Fibroblast of upper back skin (primary cell): ENCODE measurements at places on chromosomes 4 and X.

DNA sequence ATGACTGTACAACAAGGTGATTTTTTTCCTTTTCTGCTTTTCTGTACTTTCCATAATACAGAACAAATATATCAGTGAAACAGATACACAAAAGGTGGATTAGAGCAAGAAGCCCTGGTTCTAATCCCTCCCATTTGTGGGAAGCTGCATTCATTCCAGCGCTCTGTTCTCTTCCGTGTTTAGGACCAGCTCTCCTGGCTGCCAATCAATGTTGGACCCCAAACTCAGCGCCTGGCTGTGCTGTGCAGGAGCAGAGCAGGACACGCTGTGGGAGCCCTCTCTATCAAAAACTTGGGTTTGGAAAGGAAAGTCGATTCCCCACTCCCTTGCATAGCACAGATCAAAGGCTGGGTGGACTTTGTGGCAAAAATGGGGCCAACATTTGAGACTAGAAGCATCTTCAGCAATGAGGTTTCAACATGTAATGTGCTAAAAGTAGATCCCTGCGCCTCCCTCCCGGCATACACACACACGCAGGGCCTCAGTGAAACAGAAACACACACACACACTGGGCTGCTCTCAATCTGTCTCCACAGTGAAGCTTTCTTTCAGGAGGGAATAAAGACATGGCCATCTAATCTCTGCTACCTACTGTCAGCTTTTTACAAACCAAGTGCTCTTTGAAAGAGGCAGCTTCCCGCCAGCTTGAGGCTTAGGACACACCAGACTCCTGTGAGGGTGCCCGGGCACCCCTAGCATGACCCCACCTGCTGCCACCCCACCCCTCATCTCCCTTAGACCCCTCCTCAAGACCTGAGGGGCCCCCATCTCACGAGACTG is 12.2 kb downstream of the WDR1 start:
- DNase-seq, result peak; percentile 34

- no peak for DNase-seq
These were observed 24.0 kb downstream of the TAB3 start for GRCh38 chrX:30865015-30865414.

DNA sequence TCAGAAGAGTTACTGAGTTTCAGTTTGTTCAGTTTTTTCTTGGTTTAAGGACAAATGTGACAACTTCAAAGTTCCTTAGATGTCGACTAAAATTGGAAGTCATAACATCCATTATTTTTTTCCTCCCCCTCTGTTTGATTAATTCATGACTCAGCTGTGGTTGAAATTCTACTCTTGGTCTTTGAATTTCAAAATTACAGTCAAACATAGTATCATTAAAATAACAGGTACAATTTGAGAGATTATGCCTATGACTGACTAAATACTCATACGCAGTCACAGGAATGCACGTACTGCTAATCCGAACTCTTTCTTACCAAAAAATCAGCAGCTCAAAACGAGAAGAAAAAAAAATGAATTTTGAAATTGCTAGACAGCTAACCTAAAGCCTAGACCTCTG is 1434.8 kb downstream of the RAPGEF2 start:
- no peak for DNase-seq

DNA sequence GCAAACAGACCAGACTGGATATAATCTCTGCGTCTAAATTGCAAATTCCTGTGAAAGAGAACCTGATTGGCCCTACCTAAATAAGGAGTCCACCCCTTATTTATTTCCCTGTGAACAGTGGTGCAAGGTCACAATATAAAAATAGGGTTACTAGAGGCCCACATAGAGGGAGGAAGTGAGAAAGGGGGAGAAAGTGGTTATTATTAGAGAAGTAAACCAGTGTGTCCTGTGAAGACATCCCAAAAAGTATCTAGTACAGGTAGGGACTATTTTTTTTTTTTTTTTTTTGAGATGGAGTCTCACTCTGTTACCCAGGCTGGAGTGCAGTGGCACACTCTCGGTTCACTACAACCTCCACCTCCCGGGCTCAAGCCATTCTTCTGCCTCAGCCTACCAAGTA is 15.0 kb upstream of the FRYL start:
- no peak for DNase-seq

- DNase-seq, result no peak
These were observed 7.0 kb downstream of the RS1 start for GRCh38 chrX:18664947-18665346.

DNA sequence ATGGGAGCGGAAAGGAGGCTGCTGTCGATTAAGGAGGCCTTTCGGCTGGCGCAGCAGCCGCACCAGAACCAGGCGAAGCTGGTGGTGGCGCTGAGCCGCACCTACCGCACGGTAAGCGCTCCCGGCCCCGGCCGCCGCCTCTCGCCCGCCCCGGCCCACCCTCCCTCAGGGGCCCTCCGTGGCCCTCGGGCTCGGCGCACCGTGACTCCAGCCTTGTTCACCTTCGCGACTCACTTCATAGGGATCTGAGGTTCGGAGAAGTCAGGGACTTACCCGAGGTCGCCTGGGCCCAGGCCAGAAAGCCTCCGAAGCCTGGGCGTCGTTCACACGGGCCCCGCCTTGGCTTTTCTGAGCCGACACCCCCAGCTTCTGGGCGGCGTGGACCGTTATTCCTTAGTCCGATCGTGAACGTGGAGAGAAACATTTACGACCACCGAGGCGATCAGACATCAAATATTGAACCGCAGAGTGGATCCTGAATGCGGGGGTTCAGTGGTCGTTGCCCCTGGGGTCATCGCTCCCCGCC is 362 bp downstream of the NCAPG start:
- DNase-seq, result peak; percentile 13

GRCh38 chr4:102764901-102765300 is 4.1 kb upstream of the MANBA start:
- peak; percentile 19 for DNase-seq
